ENCODE measurements at places on chromosomes 5 and 9.

DNA sequence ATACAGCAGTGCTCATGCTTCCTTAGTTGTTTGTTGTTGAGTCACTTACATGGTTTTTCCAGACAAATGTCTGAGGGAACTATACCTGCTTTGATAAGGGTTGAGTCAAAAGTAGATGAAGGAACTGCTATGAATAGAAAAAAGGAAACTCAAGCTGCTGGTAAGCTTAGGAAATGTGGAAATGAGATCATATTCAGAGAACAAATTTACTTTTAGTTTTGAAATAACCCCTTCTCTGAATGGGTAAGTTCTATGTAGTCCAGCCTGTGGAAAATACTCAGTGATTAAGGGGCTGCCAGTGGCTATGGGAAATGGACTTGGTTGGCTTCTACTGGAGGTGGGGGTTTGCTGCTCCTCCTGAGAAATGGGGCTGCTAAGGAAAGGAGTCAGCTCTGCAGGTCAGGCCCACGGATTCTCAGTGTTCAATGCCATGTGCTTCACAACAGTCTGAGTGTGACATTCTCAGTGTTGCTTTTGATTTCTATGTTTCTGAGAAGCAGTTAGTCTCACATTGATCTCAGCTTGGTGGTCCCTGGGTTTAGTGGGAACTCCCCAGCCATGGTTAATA is 47.7 kb upstream of the GLRX start:
- DNase-seq, result peak; percentile 70

DNA sequence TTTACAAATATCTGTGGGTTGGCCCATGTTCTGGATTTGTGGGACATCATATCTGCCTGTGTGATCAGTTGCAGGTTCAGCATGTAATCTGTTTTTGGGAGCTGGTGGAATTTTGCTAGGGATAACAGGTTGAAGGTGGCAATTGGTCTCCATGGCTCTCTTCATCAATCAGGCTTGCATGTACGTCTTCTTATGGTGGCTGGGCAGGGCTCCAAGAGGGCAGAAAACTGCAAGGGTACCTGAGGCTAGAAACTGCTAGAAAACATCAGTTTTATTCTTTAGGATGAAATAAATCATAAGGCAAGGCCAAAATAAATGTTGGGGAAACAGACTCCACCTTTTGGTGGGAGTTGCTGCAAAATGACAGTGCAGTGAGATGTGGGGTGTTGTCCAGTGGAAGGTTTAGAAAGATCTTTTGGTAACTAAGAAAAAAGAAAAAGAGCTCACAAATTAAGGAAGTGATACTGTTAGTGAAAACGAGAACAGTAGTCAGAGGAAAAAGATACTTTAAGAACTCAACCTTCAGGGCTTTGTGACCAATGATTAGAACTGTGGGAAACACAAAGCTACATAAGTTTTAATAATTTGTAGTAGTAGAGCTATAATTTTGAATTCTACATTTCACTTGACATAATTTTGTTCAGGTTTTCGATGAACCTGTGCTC is 300.7 kb upstream of the IZUMO3 start:
- no peak for DNase-seq

DNA sequence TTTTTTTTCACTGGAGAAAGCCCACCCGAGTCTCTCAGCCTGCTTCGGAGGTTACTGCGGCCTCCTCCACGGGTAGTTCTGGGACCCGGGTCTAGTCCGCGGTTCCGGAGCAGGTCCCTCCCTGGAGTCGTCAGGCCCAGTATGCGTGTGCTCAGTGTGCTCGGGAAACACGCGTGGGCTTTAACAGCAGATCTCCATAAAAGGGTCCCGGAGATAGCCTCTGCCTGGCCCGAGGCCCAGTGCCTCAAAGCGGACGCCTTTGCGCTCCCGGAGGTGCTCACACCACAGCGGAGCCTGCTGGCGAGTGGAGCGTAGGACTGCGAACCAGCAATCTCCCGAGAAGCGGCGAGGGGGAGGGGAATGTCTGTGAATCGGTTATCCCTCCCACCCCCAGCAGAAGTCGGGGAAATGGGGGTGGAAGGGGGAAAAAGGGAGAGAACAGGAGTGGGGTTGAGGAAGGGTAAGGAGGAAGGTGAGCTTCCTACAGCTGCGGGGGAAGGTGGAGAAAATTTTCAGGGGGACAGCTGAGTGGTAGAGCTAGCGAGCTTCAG is 28.7 kb downstream of the CDKN2A start:
- no peak for DNase-seq

DNA sequence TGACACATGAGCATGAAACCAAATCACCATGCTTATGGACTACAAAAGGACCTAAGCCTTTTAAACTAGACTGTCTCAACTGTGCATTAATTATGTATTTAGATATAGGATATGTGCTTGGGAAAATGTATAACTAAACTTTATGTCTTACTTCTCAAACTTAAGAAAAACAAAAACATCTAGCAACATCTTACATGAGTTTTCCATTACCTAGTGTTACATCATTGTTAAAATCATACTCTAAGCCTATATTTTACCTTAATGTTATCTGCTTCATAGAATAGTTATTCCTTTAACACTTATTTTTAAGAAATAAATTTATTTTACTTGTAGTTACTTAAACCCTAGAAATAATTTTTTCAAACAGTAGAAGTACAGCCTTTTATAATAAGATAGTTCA is 24.0 kb downstream of the NME5 start:
- DNase-seq, result no peak

- no peak for DNase-seq
These were observed 256.5 kb downstream of the CETN3 start for GRCh38 chr5:90153031-90153430.

- DNase-seq, result no peak
These were observed 213.7 kb upstream of the MAP3K1 start for GRCh38 chr5:56601641-56602071.

GRCh38 chr9:82797534-82797933 is 265.4 kb downstream of the RASEF start:
- DNase-seq, result no peak
